T-helper 2 cell treated with Interferon-gamma antibody and Interleukin-4, amounts not matched to agents 5 μg/mL and 100 μg/mL, for 36 hours (primary cell): ENCODE measurements at places on chromosomes 3 and 15.
A peak's percentile ranks its signal among the peaks of the same experiment; 100 is the strongest.

- no peak for DNase-seq
- peaks cover 12% of the 10 kb centered on the region for H3K4me1 ChIP-seq
- H3K27me3 ChIP-seq: peaks cover 4% of the 10 kb centered on the region
- peak overlapping the region; percentile 32 for H3K4me3 ChIP-seq
- peak overlapping the region; percentile 64 for H3K27ac ChIP-seq
Observed at GRCh38 chr3:42846685-42847522, 28.8 kb downstream of the CYP8B1 start.

DNA sequence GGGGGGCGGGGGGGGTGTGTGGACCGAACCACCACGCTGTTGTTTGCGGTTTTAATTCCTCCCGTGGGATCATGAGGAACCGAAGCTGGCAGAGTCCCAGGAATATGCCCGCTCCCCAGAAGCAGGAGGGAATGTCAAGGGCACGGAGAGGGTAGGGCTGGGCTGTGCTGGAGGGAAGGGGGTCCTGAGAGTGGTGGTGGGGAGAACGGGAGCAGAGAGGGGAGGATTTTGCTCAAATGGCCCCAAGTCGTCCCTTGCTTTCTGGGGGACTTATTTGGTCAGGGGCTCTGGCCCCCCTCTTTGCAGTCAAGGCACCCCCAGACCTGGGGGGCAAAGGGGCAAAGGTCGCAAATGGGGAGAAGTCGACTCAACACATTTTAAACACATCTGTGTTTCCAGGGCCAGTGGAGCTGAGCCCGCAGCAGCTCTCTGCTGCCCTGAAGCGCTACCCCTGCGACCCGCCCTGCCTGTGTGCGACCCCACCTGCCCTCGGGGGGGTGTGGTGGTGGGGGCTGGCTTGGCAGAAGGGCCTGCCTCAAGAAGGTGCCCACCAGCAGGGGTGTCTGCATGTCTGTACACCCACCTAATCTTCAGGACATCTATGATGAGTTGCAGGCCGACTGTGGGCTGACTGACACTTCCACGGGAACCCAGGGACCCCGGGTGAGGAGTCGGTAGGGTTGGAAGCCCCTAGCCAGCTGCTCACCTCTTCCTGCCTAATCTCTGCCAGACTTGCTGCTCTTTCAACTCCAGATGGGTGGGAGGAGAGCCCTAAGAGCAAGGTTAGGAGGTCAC is 602 bp upstream of the ATP2B2 start:
- no peak overlapping the region for H3K4me3 ChIP-seq
- peaks cover 23% of the 10 kb centered on the region for H3K27me3 ChIP-seq
- H3K4me1 ChIP-seq: no peaks in the 10 kb centered on the region

- peak; percentile 57 for DNase-seq
- peak overlapping the region; percentile 4 for H3K27ac ChIP-seq
- H3K4me1 ChIP-seq: peaks cover 7% of the 10 kb centered on the region
- no peaks in the 10 kb centered on the region for H3K36me3 ChIP-seq
- peak overlapping the region; percentile 79 for H3K4me3 ChIP-seq
Observed at GRCh38 chr15:98548139-98548971, 100.0 kb upstream of the IGF1R start.

GRCh38 chr3:100696161-100696560 is 13.1 kb upstream of the TFG start:
- H3K27me3 ChIP-seq: peaks cover 58% of the 10 kb centered on the region
- no peak overlapping the region for H3K4me3 ChIP-seq
- no peak overlapping the region for H3K27ac ChIP-seq
- no peaks in the 10 kb centered on the region for H3K36me3 ChIP-seq

DNA sequence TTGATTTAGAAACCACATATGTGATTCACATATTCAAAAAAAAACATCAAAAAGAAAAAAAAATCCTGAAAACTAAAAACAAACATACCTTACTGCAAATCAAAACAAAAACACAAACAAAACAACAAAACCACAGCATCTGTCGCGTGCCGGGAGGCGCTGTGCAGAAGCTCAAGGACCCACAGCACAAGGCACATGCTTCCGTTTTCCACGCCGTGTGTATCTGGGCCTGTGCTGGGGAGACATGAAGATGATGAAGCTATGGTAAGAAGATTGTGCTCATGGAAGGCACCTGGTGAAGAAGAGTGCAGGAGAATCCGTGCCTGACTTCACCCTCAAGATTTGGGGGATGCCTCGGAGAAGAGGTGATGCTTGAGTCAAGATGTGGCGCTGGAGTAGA is 788.9 kb upstream of the ARRDC4 start:
- H3K4me3 ChIP-seq: no peak overlapping the region
- no peaks in the 10 kb centered on the region for H3K36me3 ChIP-seq
- H3K27me3 ChIP-seq: no peaks in the 10 kb centered on the region
- H3K27ac ChIP-seq: no peak overlapping the region
- DNase-seq: no peak
- H3K4me1 ChIP-seq: no peaks in the 10 kb centered on the region

GRCh38 chr3:54793171-54793570 is 134.7 kb downstream of the LRTM1 start:
- no peak overlapping the region for H3K27ac ChIP-seq
- DNase-seq: no peak
- no peaks in the 10 kb centered on the region for H3K27me3 ChIP-seq
- no peak overlapping the region for H3K4me3 ChIP-seq
- H3K36me3 ChIP-seq: no peaks in the 10 kb centered on the region
- H3K4me1 ChIP-seq: no peaks in the 10 kb centered on the region

GRCh38 chr3:129453732-129454131 is 13.7 kb downstream of the IFT122 start:
- H3K4me1 ChIP-seq: peaks cover 10% of the 10 kb centered on the region
- H3K27ac ChIP-seq: no peak overlapping the region
- no peak for DNase-seq
- no peaks in the 10 kb centered on the region for H3K27me3 ChIP-seq
- no peak overlapping the region for H3K4me3 ChIP-seq

GRCh38 chr3:115709931-115710330 is 86.6 kb downstream of the GAP43 start:
- H3K27ac ChIP-seq: no peak overlapping the region
- no peak for DNase-seq
- no peaks in the 10 kb centered on the region for H3K36me3 ChIP-seq
- H3K4me1 ChIP-seq: no peaks in the 10 kb centered on the region

GRCh38 chr15:48645558-48646330 is at the start of gene FBN1:
Gene FBN1 (minus strand): TSS chr15:48645709. CDS start chr15:48644769, 940 bp downstream.
- peak within 1 kb of the TSS; percentile 74 for H3K4me3 ChIP-seq
- H3K36me3 ChIP-seq: no peaks in the 10 kb centered on the region
- H3K4me1 ChIP-seq: no peaks in the 10 kb centered on the region
- H3K27ac ChIP-seq: no peak within 1 kb of the TSS
- DNase-seq: peak; percentile 12

DNA sequence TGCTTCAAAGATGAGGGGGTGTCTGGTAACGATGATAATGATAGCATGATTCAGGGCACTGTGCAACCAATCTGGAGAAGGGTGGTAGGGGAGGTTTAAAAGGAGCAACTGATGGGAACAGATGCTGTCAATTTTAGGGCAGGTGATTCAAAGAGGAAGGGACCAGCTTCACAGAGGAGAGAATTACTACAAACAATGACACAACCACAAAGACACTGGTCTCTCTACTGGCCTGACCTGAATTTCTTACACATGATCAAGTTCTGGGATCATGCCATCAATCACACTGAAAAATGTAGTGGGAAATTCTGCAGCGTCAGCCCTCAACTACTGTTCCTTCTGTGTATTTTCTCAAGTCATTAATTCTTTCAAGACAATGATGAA is 2.6 kb upstream of the CDV3 start:
- H3K27ac ChIP-seq: peak overlapping the region; percentile 69
- peaks cover 23% of the 10 kb centered on the region for H3K4me1 ChIP-seq
- H3K4me3 ChIP-seq: no peak overlapping the region
- no peaks in the 10 kb centered on the region for H3K27me3 ChIP-seq
- H3K36me3 ChIP-seq: peaks cover 14% of the 10 kb centered on the region

GRCh38 chr15:39499681-39500080 is 81.2 kb upstream of the THBS1 start:
- no peak overlapping the region for H3K4me3 ChIP-seq
- DNase-seq: no peak
- peaks cover 12% of the 10 kb centered on the region for H3K27me3 ChIP-seq
- H3K36me3 ChIP-seq: no peaks in the 10 kb centered on the region
- no peak overlapping the region for H3K27ac ChIP-seq
